NCI-H1694 treated with DMSO at 0.1 percent for 48 hours (cell line): ENCODE measurements at places on chromosomes 12 and 14.

DNA sequence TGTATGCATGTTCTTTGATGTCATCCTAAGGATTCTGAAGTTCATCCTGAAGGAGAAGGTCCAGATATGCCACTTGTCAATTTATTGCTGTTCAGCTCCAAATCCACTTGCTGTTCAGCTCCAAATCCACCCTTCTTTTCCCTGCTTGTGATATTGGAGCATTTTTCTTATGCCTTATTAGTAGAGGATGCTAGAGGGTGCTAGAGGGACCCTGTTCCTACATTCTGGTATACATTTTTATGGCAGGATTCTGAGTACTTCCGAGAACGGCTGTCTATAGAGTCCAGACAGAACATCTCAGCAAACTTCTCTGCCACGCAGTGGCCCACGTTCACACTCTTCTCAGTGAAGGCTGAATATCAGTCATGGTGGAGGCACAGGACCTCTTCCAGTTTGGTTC is 406.7 kb downstream of the NOVA1 start:
- peak; percentile 34 for DNase-seq

DNA sequence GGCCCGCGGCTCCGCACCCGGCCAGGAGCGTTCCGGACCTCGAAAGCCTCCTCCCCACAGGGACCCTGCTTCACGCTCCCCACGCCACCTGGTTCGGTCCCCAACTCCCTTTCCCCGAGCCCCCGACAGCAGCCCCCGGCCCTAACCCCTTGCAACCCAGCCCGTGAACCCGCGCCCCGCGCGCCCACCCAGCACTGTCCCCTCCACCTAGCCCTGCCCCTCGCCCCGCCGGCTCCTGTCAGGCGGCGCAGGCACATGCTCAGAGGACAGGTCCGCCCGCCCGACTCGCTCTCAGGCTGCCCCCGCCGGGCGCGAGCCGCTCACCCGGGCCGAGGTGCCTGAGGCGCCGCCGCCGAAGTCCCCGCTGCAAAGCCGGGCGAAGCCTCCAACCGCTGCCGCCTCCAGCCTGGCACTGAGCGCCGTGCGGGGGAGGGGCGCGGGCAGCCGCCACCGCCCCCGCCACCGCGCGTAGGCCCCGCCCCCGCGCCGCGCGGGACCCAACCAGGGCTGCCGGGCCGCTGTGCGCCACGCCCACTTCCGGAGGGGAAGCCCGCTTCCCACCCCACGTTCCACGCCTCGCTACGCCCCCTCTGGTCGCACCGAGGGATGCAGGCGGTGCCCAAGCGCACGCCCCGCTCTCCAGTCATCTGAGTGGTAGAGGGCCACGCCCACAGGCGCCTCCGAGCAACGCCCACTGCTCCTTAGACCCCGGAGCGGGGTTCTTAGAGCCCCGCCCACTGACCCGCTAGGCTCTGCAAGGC is at the start of gene CORO1C:
CORO1C (minus strand) TSS at position 414 of the 761 bp plus-strand sequence. CDS start 30,200 bp downstream, outside the sequence.
- DNase-seq, result peak; percentile 85

DNA sequence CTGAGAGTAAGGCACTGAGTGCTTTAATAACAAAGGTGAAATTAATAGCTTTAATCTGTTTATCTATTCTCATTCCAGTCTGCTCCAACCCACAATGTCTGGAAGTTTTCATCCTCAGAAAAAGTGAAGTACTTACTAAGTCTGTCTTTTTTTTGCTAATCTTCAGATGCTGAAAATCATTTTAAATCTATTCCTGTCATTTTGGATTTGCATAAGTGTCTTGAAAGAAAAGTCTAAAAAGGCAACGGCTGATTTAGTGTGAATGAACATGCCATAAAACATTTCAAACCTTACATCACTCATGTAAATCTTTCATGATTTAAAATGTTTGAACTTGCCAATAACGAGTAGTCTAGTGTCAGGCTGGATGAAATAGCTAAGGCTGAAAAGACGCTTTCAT is 685.6 kb downstream of the RPS29 start:
- DNase-seq, result no peak

DNA sequence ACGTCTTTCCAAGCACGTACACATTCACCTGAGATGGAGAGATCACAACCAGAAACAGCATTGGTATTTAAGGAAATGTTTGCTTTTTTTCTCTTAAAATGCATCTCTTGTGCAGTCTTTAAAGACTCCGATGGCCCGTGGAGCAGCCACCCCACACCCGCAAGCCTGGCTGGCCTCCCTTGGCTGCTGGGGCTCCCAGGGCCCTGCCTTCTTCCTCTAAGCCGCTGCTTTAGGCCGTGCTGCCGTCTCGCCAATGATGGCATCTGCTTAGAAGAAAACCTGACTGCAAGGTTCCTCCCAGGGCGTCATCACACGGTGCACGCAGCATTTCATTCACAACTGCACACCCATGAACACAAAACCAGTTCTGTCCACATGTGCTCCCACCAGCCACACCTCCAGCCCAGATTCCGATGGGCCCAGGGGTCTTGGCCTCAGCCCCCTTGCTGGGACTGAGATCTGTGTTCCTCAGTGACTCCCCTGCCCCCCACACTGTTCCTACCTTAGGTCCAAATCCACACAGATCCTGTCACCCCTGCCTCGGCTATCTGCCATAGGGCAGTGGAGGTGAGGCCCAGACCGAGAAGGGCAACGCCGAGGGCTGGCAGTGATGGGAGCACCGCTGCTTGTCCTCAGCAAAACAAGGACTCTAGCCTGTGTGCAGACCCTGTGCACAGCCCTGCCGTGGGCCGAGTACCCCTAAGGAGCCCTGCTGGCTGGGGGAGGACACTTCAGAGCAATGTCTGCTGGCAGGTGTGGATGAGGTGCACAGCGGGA is 4.4 kb downstream of the BTBD6 start:
- no peak for DNase-seq

DNA sequence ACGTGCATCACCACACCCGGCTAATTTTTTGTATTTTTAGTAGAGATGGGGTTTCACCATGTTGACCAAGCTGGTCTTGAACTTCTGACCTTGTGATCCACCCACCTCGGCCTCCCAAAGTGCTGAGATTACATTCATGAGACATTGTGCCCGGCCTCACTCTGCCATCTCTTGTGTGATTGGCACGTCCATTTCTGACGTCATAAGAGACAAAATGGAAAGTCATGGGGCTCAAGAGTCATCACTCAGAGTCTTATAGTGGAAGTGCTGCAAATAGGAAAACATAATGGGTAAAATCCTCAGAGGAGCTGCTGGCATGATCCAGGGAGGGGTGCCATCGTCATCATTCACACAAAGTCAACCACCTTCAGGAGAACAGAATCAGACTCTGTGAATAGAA is 54.2 kb upstream of the GPATCH2L start:
- DNase-seq, result no peak

- no peak for DNase-seq
Measured at GRCh38 chr14:78319406-78319805, 149.2 kb downstream of the NRXN3 start.

- DNase-seq, result no peak
Measured at GRCh38 chr12:52745554-52745953, 31.6 kb downstream of the KRT76 start.

- DNase-seq, result no peak
Measured at GRCh38 chr12:10097521-10097920, 1.3 kb downstream of the CLEC1A start.

GRCh38 chr12:78146365-78146772 is 315.7 kb downstream of the NAV3 start:
- DNase-seq, result peak; percentile 39

DNA sequence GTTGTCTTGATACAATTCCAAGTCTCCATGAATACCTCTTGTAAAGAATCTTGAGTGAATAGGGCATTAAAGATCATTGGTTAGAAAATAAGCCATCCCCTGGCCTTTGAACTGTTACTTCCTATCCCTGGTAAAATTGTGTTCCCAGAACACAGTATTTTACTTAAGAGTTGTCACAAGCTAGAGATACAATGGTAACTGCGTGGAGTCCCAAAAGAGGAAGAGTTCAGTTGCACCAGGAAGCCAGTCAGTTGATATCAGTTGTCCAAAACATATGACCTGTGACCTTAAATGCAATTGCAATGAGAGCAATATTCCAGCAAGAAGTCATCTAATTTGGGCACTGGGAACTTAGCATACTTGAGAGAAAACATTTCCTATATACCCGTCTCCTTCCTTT is 117.3 kb downstream of the NEDD1 start:
- DNase-seq, result no peak
